ENCODE measurements at places on chromosomes 13 and 19.

DNA sequence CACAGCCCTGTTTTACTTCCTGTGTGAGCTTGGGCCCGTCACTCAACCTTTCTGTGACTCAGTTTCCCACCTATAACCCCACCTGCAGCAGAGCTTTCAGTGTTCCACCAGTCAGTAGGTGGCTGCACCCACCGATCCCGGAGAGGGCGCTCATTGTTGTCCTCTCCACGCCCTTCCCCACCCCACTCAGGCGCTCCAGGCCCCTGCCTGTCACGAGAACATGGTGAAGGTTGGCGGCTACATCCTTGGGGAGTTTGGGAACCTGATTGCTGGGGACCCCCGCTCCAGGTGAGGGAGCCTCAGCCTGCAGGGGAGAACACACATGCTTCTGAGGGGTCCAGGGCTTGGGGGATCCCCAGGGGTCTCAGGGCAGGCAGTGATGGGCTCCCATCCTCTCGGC, 12.3 kb downstream of the FUZ start:
- no peak for DNase-seq

DNA sequence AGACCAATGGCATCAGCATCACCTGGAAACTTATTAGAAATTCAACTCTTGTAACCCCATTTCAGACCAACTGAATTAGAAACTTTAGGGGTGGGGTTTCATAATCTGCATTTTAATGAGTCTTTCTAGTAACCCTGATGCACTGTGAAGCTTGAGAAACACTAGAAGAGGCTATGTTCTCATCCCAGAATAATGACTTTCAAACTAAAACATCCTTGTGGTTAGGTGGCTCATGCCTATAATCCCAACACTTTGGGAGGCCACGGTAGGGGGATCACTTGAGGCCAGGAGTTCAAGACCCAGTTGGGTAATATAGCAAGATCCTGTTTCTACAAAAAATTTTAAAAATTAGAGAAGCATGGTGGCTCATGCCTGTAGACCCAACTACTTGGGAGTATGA, 402.4 kb downstream of the DLEU7 start:
- DNase-seq, result no peak

- no peak for DNase-seq
These were observed 56.6 kb upstream of the RANBP3 start for GRCh38 chr19:6034512-6034911.

DNA sequence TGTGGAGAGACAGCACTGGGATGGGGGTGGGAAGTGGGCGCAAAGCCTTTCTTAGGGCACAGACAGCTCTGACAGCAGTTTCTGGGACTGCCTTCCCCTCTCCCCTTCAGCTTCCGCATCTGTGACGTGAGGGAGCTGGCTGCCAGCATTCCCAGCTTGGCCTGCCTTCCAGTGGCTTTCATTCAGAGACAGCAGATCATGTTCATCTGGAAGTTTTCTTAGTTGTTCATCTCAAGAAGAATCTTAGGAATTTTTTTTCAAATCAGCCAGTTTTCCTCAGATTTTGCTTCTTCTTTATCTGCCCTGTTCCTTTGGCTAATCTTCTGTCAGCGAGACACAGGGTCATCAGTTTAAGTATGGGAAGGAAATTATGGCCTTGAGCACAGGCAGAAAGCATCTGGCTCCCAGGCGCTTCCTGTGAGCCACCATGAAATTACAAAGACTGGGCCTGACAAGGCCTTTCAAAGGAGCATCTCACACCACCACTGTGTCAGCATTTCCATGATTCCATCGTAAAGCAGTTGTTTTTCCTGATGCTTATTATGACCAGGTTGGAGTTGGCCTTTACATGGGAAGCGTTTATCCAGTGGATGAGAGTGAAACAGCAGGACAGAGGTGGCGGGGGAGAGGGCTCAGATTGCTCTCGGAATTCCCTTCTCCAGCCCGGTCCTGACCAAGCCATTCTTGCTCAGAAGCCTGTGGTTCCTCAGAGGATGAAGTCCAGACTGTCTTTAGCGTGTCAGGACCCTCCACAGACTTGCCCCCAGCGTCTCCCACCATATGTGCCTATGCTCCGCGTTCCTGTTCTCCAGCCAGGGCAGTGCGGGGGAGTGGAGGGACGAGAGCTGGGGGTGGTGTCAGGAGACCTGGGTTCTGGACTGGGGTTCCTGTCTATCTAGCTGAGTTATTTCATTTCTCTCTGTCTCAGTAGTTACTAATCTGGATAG, 43.6 kb downstream of the ARHGAP35 start:
- no peak for DNase-seq

GRCh38 chr13:69856331-69856730, 251.3 kb upstream of the ATXN8OS start:
- DNase-seq, result no peak

DNA sequence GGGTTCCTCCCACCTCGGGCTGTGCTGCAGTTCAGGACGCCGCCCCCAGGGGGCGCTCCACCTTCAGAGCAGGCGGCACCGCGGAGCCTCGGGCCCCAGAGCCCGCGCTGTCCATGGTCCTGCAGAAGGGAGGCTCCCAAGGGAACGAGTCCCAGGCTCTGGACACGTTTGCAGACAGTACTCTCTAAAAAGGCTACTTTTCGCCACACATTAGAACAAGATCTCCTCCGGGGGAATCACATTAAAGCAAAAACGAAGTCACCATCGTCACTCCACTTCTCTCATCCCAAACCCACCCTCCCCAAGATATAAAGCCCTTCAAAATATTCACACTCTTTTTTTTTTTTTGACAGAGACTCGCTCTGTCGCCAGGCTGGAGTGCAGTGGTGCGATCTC, 4.6 kb upstream of the SIGLEC10 start:
- DNase-seq, result peak; percentile 86

GRCh38 chr19:22526661-22527272, 104.6 kb upstream of the ZNF98 start:
- DNase-seq, result no peak

- no peak for DNase-seq
These were observed 41.6 kb upstream of the ZNF681 start for GRCh38 chr19:23800271-23800670.

- no peak for DNase-seq
These were observed 93.4 kb downstream of the ABCC4 start for GRCh38 chr13:95207769-95208366.

DNA sequence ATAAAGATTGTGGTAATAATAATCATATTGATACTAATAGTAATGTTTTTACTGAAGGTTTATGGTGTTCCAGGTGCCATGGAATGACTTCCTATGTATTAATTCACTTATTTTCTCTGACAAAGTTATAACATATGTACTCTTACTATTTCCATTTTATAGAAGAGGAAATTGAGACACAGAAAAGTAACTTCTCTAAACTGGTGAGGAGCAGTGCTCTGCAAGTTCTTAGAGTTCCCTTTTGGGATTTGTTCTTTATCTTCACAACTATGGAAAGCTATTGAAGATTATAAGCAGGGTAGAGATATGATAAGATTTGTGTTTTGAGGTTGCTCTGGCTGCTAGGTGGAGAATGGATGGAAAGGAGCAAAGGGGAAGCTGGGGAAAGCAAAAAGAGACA, 83.9 kb upstream of the OLFM4 start:
- DNase-seq, result no peak

GRCh38 chr13:53167561-53167960, 138.9 kb downstream of the OLFM4 start:
- DNase-seq, result no peak

DNA sequence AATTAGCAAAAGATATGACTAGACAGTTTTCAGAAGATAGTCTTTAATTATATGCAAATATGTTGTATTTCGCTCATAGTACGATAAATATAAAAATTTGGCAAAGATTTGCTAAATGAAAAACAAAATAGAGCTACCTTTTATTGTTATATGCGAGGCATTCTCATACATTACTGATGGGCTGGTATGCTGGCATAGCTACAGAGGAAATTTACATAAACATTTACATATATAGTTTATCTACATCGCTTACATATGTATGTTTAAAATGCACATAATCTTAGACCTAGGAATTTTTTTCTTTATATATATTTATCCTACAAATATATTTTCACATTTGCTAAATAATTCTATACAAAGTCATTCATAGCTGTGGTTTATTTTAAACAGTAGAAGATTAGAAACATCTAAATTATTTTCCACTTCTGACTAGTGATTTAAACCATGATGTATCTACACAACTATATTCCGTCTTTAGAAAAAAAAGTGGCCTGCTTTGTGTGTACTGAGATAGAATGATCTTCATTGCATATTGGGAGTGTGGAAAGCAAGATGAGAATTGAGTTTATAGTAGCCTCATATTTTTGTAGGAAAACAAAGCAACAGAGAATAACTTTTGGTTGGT, 1345.0 kb upstream of the SLC10A2 start:
- no peak for DNase-seq

DNA sequence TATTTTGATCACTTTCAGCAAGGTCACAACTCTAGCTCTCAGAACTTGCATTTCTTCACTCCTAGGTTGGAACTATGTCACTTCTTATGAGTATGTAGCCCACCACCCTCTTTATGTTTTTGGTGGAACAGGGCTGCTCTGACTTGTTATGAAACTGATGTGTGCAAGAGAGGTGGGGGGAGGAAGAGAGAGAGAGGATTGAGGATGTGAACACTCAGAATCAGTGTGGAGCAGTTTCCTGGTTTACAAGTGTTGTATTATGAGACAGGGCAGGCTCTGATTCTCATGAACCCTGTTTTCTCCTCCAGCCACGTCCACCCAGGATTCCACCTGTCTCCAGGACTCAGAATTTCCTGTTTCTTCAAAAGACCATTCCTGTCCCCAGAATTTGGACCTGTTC, 16.1 kb downstream of the ZNF317 start:
- no peak for DNase-seq

DNA sequence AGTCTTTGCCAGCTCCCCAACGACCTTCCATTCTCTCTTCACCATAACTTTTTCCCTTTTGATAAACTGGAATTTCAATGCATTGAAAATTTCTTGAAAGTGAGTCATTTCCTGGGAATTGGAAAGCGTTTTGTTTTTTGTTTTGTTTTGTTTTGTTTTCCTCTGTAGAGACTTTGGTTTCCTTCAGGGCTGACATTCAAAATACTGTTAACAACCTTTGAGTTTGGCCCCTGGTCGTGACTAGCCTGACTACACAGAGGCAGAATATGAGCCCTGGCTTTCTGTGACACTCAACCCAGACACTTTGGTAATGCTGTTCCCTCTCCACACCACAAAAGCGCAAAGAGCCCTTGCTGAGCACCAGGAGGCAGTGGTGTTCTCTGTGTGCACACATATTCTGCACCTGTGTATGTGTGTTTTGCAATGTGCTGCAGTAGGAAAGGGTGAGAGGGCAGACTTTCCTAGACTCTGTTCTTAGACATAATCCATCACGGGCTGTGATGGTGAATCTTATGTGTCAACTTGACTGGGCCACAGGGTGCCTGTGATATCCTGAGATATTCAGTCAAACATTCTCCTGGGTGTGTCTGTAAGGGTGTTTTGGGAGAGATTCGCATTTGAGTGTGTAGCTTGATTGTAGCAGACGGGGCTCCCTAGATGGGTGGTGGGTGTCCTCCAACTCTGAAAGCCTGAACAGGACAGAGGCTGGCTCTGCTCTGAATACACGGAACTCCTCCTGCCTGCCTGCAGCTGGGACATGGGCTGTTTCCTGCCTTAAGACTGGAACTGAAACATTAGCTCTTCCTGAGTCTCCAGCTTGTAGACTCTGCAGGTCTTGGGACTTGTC, 29.5 kb upstream of the ANKRD10 start:
- DNase-seq, result peak; percentile 77

GRCh38 chr13:78596399-78596735, 7.0 kb downstream of the POU4F1 start:
- DNase-seq, result no peak

- no peak for DNase-seq
These were observed 67.3 kb downstream of the ERICH6B start for GRCh38 chr13:45548281-45548680.

- DNase-seq, result no peak
These were observed 107.0 kb downstream of the ZNF536 start for GRCh38 chr19:30479231-30479630.

DNA sequence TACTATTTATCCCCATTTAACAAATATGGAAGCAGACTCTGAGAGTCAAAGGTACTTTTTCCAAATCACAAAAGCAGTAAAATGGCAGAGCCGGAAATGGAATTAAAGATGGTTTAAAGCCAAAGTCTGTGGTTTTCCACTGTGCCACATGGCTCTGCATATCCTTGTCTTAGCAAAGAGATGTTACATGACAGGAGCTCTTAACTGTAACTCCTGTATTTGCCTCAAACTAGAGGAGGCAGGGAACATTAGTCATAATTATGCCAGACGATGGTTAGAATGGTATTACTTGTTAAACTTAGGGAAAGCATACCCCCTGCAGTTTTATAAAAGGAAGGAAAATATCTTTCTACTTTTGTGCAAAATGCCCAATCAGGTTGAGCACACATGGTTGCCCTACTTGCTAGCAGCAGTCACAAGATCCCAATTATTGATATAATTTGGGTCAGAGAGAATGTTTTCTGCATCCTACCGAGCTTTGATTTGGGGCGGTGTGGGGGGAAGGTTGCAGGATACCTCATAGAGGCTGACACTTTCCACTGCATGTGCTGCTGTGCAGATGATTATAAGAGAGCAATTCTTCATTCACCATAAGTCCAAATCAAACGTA, 42.0 kb upstream of the MAB21L1 start:
- DNase-seq, result no peak

DNA sequence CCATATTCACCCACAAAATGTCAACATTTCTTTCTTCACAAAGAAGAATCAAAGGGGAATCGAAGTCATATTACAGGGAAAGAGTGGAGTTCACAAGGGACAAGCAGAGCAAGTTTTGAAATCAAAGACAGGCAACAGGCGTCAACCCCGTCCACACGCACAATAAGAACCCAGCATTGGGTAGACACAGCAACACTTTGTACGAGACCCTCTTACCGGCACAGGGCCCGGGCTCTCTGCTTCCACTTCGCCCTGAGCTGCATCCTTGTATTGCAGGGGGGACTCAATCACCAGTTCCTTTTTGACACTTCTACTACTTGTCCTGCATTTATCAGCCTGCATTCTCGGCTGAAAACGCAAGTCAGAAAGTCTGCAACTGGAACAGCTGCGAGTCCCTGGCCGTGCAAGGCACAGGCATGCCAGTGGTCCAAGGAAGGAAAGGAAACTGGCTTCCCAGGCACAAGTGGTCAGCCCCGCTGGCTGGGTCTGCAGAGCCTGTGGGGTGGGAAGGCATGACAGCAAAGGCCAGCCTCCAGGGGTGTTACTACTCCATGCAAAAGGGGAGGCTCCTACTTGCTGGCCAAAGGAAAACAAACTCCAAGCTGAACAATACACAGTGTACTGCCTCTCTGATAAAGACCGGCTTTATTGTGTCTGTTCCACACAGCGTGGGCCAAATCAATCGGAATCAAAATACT, at the start of gene DOCK9:
TSS of gene DOCK9 (minus strand) at position 497 of the 698 bp plus-strand sequence. CDS start at position 342, 155 bp downstream.
- DNase-seq, result no peak

GRCh38 chr13:32415019-32415418, 12.9 kb downstream of the N4BP2L1 start:
- DNase-seq, result no peak

- DNase-seq, result no peak
These were observed 225.4 kb downstream of the RGCC start for GRCh38 chr13:41682766-41683165.

DNA sequence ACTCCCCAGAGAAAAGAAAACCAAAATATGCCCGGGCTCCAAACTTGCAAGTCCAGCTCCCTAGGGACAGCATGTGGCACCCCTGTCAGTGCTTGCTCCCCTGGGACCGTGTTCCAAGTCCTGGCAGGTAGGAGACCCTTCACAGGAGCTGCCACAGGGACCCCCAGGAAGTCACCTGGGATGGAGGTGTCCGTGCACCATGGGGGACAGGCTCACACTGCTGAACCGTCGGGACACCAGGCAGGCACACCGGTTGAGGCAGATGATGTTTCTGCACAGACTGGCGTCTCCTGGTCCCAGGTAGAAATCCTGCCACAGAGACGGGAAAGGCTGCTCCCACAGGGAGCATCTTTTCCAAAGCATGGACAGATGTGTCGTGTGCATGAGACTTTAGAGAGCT, 11.7 kb upstream of the PROZ start:
- DNase-seq, result no peak
